ENCODE measurements at places on chromosomes 16 and 17. TPM values are rescaled to one million over a fixed set of nuclear protein-coding genes. Genes with fewer than 3 reads are reported as not detected.

Gene CBFA2T3
- total RNA-seq, result 13.7 TPM

Gene VMO1
- total RNA-seq, result 0.49 TPM

Gene STAT5A
- total RNA-seq, result 26.7 TPM

Gene DHRS7C
- total RNA-seq, result not detected

Gene CTRB1
- 2.7 TPM for total RNA-seq

Gene ITGAX
- 0.49 TPM for total RNA-seq

Gene ITGAL
- 0.54 TPM for total RNA-seq

Gene MRC2
- 120 TPM for total RNA-seq

Gene ASPSCR1
- 64.7 TPM for total RNA-seq

Gene MFSD6L
- not detected for total RNA-seq

Gene GID4
- 11.1 TPM for total RNA-seq

Gene NPB
- 3.9 TPM for total RNA-seq

Gene TEDC2
- total RNA-seq, result 25.0 TPM

Gene NCBP3
- 28.1 TPM for total RNA-seq

Gene CCL17
- not detected for total RNA-seq

Gene HEATR3
- total RNA-seq, result 18.6 TPM

Gene CA10
- not detected for total RNA-seq

Gene SPNS2
- 1.9 TPM for total RNA-seq

Gene MBTPS1
- total RNA-seq, result 66.8 TPM

Gene HSD11B2
- 0.77 TPM for total RNA-seq

Gene IL21R
- total RNA-seq, result 0.10 TPM

Gene C1QTNF8
- 0.39 TPM for total RNA-seq

Gene ZSCAN10
- 0.21 TPM for total RNA-seq

Gene KRTAP1-5
- total RNA-seq, result not detected

Gene CCDC40
- 18.0 TPM for total RNA-seq

Gene LITAFD
- total RNA-seq, result not detected

Gene NLGN2
- 33.6 TPM for total RNA-seq

Gene ITGA3
- 439 TPM for total RNA-seq

Gene PRAC1
- not detected for total RNA-seq

Gene MT4
- total RNA-seq, result not detected

Gene SPNS3
- total RNA-seq, result 0.10 TPM

Gene CA7
- total RNA-seq, result not detected

Gene TNFRSF13B
- not detected for total RNA-seq

Gene GABARAP
- 289 TPM for total RNA-seq

Gene KRT9
- not detected for total RNA-seq

Gene SLC2A4
- 0.31 TPM for total RNA-seq

Gene PRR29
- 0.10 TPM for total RNA-seq

Gene PRDM7
- not detected for total RNA-seq

Gene GPR179
- total RNA-seq, result 0.03 TPM

Gene KRT27
- total RNA-seq, result not detected
